NCI-H69 (cell line): ENCODE measurements at places on chromosomes 13 and 19.
A peak's percentile ranks its signal among the peaks of the same experiment; 100 is the strongest.

- DNase-seq = no peak
Measured at GRCh38 chr19:30719999-30720345, 347.8 kb downstream of the ZNF536 start.

DNA sequence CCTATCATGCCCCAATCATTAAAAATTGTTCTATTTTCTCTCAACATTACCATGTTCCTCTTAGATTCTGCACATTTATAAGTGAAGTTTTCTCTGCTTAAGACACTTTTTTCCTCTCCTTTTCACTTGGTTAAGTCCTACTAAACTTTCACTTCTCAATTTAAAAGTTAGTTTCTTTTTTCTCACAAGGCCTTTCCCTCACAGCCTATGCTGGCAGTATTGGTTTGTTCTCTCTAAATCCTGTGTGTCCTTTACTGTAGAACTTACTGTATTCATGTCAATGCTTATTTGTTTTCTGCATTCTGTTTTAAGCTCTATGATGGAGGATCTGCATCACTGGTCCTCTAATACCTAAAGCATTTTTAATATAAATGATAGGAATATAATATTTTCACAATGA is 2816.6 kb downstream of the PCDH9 start:
- no peak for DNase-seq

GRCh38 chr13:78393286-78394142 is 209.8 kb downstream of the POU4F1 start:
- DNase-seq = no peak

DNA sequence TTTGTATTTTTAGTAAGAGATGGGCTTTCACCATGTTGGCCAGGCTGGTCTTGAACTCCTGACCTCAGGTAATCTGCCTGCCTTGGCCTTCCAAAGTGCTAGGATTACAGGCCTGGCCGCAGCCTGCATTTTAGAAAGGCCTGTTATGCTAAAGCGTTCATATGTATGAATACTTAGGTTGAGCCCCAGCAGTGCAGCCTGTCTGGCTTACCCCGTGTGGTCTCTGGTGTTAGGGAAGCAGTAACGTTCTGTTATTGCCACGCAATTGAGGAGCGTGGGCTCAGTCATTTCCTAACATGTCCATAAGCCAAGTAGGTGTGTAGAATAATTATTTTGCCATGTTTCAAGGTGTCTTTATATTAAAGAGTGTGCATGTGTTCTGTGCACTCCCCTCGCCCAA is 14.3 kb downstream of the HNRNPM start:
- no peak for DNase-seq

- DNase-seq = no peak
Measured at GRCh38 chr13:34657716-34658115, 284.4 kb upstream of the NBEA start.

- DNase-seq = peak; percentile 78
Measured at GRCh38 chr19:42255766-42256745, 1.1 kb upstream of the ERF start.
